ENCODE measurements at places on chromosomes 7 and 10.

DNA sequence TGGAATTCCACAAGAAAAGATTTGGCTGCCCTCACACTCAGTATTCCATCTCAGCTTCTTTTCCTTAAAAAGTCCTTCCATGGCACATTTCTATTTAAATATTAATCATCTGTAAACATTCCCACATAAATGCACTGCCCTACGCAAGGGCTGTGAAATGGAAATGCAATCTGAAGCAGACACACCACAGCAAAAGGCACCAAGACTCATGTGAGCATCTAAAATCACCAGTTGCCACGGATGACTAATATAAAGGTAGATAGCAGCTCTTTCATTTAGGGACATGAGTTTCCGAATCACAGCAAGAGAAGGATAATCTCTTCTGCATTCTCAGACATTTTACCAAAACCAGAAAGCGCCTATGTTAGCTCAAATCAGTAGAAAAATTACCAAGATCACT is 31.6 kb downstream of the COA1 start:
- DNase-seq, result no peak

GRCh38 chr7:81761031-81761430 is 8.8 kb downstream of the HGF start:
- no peak for DNase-seq

DNA sequence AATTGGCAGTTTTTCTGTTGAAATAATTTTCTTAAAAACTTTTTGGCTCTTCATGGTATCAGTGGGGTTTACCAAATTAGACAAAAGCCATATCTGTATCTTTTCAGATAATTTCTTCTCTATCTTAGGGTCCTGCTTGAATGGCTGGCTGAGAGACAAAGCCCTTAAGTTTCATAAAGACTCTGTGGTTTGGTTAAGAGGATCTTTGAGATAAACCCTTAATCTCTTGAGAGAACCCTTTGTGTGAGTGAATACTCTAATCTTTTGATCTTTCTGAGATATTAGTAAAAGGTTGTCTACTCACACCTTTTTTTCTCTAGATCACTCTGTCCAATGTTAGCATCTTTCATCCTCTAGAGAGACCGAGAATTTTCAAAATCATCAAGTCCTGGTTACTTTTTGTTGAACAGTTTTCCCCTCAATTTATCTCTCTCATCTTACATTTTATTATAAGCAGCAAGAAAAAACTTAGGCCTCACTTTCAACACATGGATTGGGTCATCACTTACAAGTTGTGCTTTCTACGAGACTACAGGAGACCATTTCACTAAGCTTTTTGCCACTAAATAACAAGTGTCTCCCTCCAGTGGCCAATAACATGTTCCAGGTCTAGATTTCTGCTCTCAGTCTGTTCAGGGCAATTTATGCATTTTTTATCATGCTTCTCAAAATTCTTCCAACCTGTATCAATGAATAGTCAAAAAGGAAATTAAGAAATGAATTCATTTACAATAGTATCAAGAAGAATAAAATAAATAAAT is 28.4 kb downstream of the DNAJC9 start:
- no peak for DNase-seq

DNA sequence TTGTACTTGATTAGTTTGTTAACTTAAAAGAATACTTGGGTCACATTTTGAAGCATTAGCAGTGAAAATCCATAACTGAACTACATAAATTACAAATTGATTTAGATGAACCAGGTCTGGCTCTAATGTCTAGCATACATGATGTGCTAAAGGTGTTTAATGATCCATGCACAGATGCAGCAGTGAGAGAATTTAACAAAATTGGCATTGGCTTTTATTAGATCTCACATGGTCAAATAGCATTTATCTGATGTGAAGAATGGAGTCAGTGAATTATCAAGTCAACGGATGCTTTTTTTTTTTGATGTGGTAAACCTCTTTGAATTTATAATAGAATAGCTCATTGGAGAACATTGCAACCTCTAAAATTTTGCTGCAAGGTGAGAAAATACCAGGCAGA is 293.0 kb upstream of the POT1 start:
- no peak for DNase-seq

DNA sequence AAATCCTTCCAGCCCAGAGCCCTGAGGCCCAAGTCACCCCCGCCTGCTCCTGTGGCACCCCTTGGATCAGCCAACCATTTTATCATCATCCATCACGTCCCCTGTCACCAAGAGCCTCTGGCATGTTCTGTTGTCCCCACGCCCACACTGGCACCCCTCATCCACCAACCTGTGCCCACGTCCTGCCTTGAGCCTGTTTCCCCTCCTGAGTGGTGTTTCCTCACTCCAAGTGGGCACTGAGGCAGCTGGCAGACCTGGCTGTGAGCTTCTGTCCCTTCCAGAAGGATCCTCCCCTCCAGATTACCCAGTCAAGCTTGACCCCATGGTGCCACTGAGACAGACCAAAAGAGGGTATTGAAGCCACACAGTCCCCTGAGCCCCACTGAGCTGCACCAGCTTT is 71.4 kb upstream of the ANTXRL start:
- DNase-seq, result no peak

- no peak for DNase-seq
Measured at GRCh38 chr10:102785818-102786217, 42.1 kb downstream of the WBP1L start.

DNA sequence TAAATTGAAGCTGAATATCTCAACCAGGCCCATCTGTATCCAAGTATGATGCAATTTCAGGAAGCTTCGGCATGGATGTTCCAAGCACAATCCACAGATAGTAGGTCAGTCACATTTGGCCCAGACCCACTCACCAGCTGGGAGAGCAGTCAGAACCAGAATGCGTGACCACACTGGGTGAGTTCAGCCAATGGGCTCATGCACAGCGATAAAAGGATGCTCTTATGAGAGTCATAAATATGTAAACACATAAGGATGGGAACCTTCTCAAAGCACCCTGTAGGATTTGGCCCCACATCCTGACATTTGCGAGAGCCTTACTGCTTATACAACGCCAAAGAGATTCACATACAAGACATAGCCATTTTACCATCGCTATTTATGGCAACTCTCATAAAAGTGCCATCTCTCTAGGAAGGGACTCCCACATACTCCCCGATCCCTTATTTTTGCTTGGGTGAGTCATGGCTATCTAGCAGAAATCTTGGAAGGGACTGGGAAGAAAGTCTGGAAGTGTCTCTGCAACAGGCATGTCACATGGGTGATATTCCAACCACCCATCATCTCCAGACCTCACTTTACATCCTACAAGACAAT is 3.0 kb downstream of the AFAP1L2 start:
- no peak for DNase-seq

- DNase-seq, result no peak
Measured at GRCh38 chr7:4260867-4261600, 421.1 kb upstream of the FOXK1 start.

- no peak for DNase-seq
Measured at GRCh38 chr7:46606761-46607160, 685.7 kb upstream of the IGFBP3 start.

DNA sequence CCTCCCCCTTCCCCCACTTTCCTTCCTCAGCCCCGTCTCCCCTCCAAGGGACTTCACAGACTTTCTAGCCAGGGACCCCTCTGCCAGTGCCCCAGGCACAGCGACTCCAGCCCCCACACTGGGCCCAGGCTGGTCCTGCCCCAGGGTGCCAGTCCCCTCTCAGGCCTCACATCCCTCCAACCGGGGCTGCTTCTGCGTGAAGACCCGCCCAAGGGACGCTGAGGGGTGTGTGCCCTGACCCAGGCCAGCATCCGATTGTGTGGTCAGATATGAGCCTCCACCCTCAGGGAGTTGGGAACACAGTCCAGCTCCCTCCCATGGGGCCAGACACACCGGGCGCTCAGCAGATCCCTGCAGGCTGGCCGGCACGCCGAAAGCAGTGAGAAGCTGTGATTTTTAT is 97.0 kb downstream of the MICALL2 start:
- DNase-seq, result no peak

- DNase-seq, result peak; percentile 53
Measured at GRCh38 chr7:98283127-98283886, 1.8 kb downstream of the BRI3 start.

- no peak for DNase-seq
Measured at GRCh38 chr10:102285133-102285532, 39.8 kb downstream of the GBF1 start.

DNA sequence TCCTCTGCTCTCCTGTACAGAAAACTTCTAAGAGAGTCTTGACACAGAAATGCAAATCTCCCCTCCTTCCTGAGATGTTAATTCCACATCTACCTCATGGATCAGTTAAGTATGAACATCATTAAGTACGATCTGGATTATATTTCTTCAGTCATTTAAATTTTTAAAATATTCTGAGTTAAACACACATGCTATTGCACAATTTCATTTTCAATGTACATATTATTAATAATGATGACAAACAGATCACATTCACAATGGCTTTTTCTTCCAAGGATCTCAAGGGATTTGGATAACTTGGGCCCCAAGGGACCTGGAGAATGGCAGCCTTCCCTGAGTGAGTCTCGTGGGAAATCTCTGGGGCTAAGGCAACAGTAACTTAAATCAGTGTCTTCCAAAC is 16.2 kb downstream of the BEND7 start:
- DNase-seq, result no peak

- no peak for DNase-seq
Measured at GRCh38 chr7:106101726-106102125, 10.4 kb downstream of the SYPL1 start.

- no peak for DNase-seq
Measured at GRCh38 chr10:19169684-19170083, 121.1 kb downstream of the MALRD1 start.

DNA sequence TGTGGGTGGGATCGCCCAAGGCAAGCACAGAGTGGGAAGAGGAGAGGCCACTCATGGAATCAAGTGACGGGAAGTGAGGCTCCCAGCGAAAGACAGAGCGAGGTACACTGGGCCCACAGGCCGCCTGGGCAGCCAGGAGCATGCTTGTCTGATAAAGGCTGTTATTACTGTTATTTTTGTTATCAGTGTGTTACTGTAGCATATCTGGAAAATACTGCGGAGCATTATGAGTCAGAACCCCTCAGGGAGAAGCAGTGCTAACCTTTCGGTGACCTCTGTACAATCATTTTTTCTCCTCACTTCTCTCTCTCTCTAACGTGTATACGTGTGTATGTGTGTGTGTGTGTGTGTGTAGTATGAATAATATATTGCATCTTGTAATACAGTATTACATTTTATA is 3.8 kb upstream of the TCERG1L start:
- DNase-seq, result no peak

- peak; percentile 60 for DNase-seq
Measured at GRCh38 chr7:107742678-107743566, 1.0 kb upstream of the CBLL1 start.

GRCh38 chr10:127148066-127148932 is 48.1 kb downstream of the INSYN2A start:
- no peak for DNase-seq

GRCh38 chr10:113138937-113139585 is 189.0 kb downstream of the TCF7L2 start:
- no peak for DNase-seq

GRCh38 chr10:110009736-110010475 is 2.1 kb downstream of the ADD3 start:
- DNase-seq, result no peak

GRCh38 chr10:118282670-118283069 is 59.5 kb downstream of the FAM204A start:
- no peak for DNase-seq

DNA sequence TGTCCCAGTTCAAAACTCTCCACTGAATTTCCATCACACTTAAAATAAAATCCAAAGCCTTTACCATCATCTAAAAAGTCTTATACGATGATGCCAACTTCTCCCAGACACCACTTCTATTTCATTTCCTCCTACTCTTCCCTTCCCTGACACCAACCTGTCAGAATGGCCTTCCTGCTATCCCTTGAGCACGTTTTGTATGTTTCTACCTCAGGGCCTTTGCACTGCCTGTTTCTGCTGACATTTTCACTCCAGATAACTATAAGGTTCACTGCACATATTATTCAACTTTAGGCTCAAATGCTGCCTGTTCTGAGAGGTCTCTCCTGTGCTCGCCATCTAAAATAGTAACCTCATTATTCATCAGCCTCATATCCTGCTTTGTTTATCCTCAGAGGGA is 269.6 kb downstream of the HTR7 start:
- no peak for DNase-seq

- DNase-seq, result no peak
Measured at GRCh38 chr10:33917069-33917780, 582.8 kb upstream of the NRP1 start.

DNA sequence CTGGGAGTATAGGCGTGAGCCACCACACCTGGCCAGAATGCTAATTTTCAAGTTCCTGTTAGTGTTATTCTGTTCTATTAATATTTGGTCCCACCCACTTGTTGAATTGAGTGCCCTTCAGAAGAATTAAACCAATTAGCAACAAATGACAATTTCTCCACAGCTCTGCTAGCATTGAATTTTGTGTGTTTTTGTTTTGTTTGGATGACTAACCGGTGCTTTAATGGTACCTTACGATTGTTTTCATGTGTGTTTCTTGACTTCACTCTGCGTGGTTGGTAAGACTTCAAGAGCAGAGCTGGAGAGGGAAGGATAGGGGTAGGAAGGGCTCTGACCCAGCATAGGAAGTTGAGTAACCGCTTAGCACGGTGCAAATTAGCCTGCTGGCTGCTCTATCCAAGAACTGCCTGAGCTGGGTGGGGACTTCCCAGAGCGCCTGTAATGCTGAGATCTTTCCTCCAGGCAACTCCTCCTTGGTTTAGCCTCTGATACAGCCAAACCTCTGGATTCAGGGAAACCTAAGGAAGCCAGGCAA is 4.6 kb downstream of the ARPC1B start:
- peak; percentile 59 for DNase-seq

DNA sequence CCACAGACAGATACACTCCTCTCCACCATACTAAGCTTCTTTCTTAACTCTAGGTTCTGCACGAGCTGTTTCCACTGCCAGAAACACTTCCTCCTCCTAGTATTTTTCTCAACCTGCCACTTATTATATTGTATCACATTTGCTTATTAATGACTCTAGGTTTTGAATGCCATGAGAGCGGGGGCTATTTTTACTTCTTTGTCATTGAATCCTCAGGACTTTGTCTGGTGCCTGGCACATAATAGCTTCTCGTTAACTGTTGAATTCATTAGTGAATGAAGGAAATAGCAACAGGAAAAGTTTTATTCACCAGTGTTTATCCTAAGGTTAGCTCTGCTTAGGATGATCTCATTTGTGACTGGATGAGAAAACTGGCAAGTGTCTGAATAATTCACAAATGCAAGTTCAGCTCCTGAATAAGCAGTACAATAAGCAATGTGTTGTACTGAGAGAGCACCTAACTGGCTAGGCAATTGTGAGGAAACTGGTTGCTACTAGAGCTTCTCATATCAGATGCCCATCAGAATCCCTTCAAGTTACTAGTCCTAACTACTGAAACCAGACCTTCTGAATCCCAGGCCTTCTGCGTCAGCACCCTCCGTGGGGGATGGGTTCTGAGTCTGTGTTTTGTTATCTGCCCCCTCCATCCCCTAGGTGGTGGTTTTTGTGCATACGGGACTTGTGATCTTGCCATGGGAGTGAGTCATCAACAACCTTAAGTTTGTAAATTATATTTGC is 92.7 kb downstream of the LSMEM1 start:
- no peak for DNase-seq

Data from bone marrow (tissue), 2 donors.